ENCODE measurements at places on chromosomes 1 and 21. TPM values are rescaled to one million over a fixed set of nuclear protein-coding genes. Genes with fewer than 3 reads are reported as not detected.

GRCh38 chr1:104329278-104329677 lies 579.6 kb downstream of the AMY1C start:
- DNase-seq = no peak

- no peak for DNase-seq
Measured at GRCh38 chr1:90712915-90713730, 4.0 kb downstream of the BARHL2 start.

CNKSR1 gene
- 28.1 TPM for total RNA-seq

PCP4 gene
- not detected for total RNA-seq

All from Calu3 (cell line).